Small intestine (tissue), 16 donors: ENCODE measurements at places on chromosomes 2 and 18. TPM values are rescaled to one million over a fixed set of nuclear protein-coding genes. Genes with fewer than 3 reads are reported as not detected.

Gene FBXO48
- polyA plus RNA-seq: 0.78 TPM

Gene PEX13
- polyA plus RNA-seq: 12.3 TPM

Gene HOXD3
- not detected for polyA plus RNA-seq

Gene C2orf92
- 8.6 TPM for polyA plus RNA-seq

Gene COBLL1
- polyA plus RNA-seq: 5.4 TPM

Gene SERPINB5
- 10.1 TPM for polyA plus RNA-seq

Gene PDCD1
- polyA plus RNA-seq: not detected

Gene IL36RN
- polyA plus RNA-seq: not detected

Gene ASXL3
- 3.8 TPM for polyA plus RNA-seq

Gene SERPINB12
- polyA plus RNA-seq: not detected

Gene RFX8
- polyA plus RNA-seq: 0.35 TPM

Gene VSNL1
- polyA plus RNA-seq: 0.07 TPM

Gene FIGN
- not detected for polyA plus RNA-seq

Gene GDF7
- not detected for polyA plus RNA-seq

Gene ST8SIA5
- polyA plus RNA-seq: 0.12 TPM

Gene NTSR2
- not detected for polyA plus RNA-seq

Gene CACNB4
- polyA plus RNA-seq: 0.27 TPM

Gene MARCHF4
- 0.95 TPM for polyA plus RNA-seq

Gene CEBPZOS
- polyA plus RNA-seq: 52.8 TPM

Gene DSG4
- 0.07 TPM for polyA plus RNA-seq

Gene SOX11
- 1.6 TPM for polyA plus RNA-seq

Gene ESPNL
- not detected for polyA plus RNA-seq

Gene HOXD1
- 8.2 TPM for polyA plus RNA-seq

Gene POTEJ
- polyA plus RNA-seq: not detected

Gene SERPINB3
- polyA plus RNA-seq: 0.06 TPM

Gene TMEM150A
- polyA plus RNA-seq: 40.0 TPM

Gene ZSWIM2
- polyA plus RNA-seq: not detected

Gene ADGRF3
- polyA plus RNA-seq: 0.09 TPM

Gene GALR1
- not detected for polyA plus RNA-seq

Gene SERPINB2
- 0.09 TPM for polyA plus RNA-seq

Gene MSTN
- 0.16 TPM for polyA plus RNA-seq

Gene PTMA
- 1,110 TPM for polyA plus RNA-seq

Gene TUBA4A
- 42.2 TPM for polyA plus RNA-seq

Gene CNTNAP5
- not detected for polyA plus RNA-seq

Gene TLX2
- polyA plus RNA-seq: 5.4 TPM

Gene MOGAT1
- not detected for polyA plus RNA-seq

Gene IKZF2
- 0.43 TPM for polyA plus RNA-seq

Gene BOLL
- not detected for polyA plus RNA-seq

Gene IL1R2
- 1.5 TPM for polyA plus RNA-seq

Gene MDH1B
- polyA plus RNA-seq: 0.72 TPM

Gene LYPD1
- 0.87 TPM for polyA plus RNA-seq

Gene LYG2
- polyA plus RNA-seq: not detected

Gene LINC00305
- not detected for polyA plus RNA-seq

Gene TMEM169
- polyA plus RNA-seq: 3.2 TPM

Gene TIA1
- 31.7 TPM for polyA plus RNA-seq

Gene TPGS2
- 31.8 TPM for polyA plus RNA-seq

Gene SFTPB
- polyA plus RNA-seq: 0.58 TPM
